SJSA1 (cell line): ENCODE measurements at places on chromosomes 2 and 18. TPM values are rescaled to one million over a fixed set of nuclear protein-coding genes. Genes with fewer than 3 reads are reported as not detected.

Gene RBM44
- total RNA-seq, result 0.08 and 0.19 TPM in 2 replicates

Gene TOGARAM2
- total RNA-seq, result 0.03 TPM in 1 of 2 replicates, not detected in the other

- DNase-seq, result no peak
Observed at GRCh38 chr2:46318579-46319460, 21.6 kb downstream of the EPAS1 start.

GRCh38 chr18:44733069-44733753 is 52.5 kb downstream of the SETBP1 start:
- DNase-seq, result peak; percentile 84
